ENCODE measurements at places on chromosomes 6 and 20.

- DNase-seq = no peak
Observed at GRCh38 chr20:63232235-63233060, 3.3 kb upstream of the BIRC7 start.

GRCh38 chr20:55086421-55086820 lies 611.0 kb downstream of the DOK5 start:
- DNase-seq = no peak

DNA sequence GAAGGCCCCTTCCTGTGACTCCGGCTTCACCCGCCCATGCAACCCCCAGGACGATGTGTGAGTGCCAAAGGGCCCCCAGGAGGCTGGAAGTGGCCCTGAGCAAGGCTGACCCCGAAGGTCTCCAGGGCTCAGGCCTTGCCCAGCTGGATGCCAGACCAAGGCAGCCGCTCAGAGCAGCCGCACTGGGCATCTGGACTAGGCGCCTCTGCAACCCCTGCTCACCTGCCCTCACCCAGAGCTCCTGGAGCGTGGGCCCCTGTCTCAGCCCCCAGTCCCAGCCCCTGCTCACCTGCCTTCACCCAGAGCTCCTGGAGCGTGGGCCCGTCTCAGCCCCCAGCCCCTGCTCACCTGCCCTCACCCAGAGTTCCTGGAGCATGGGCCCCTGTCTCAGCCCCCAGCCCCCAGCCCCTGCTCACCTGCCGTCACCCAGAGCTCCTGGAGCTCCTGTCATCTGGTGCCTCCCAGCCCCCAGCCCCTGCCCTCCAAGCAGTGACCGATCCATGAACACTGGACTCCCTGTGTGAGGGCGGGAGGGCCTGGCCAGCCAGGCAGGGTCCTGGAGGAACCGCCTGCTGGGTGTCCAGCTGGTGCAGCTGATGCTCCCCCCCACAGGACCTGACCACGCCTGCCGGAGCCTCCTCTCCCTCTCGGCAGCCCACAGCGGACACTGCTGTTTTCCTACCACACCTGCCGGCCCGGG lies 1.1 kb downstream of the SRMS start:
- no peak for DNase-seq

GRCh38 chr20:20213526-20214121 lies 154.3 kb upstream of the INSM1 start:
- DNase-seq = no peak

DNA sequence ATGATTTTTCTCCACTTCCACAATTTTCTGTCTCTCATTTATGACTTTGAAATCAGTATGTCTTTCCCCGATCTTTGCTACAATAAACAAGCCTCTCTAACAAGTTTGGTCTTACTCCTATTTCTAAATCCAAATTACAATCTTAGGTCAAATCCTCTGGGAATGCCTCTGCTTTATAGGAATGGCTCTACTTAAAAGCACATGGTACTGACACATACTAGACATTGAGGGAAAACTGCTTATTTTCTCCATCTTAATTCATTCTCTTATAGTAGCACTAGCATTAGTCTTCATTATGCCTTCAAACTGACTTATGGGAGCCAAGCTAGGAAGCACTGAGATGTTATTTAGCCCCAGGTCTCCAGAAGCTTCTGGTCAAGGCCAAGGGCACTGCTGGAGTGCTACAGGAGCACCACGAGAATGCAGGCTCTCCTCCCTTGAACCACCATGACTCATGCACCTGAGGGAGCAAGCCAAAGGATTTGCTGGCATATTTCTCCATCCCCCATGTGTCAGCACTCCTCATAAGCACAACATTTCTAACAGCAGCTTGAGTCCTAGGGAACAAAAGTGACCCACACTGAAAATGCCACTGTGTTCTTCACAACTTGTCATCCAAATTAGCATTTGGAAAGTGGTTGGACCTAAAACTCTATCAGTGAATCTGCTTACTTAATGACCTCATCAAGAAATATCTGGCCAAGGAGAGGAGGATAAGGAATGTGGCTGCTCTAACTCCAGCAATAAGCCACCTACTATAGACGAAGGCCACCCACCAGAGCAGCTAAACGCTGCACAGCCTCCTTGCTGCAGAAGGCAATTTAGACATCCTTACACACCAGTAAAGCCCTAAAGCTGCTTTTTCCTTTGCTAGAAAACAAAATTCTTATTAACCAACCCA lies 156.8 kb upstream of the KCNQ5 start:
- no peak for DNase-seq

DNA sequence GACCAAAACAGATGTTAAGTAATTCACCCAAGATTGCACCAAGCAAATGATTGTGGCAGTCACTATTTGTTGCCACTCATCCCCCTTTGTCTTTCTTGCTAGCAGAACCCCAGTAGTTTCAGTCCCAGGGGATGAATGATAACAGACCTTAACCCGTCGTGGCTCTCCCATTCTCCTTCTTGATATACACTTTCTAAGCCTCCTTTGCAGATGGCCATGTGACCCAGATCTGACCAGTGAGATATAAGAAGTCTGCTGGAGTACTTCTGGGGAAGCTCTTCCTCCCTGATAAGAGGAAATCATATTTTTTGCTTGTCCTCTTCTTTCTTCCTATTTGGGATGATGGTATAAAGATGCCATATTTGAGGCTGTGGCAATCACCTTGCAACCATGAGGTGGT lies 9.6 kb upstream of the SH3BGRL2 start:
- no peak for DNase-seq

- no peak for DNase-seq
Observed at GRCh38 chr6:104281370-104281769, 578.3 kb downstream of the HACE1 start.

DNA sequence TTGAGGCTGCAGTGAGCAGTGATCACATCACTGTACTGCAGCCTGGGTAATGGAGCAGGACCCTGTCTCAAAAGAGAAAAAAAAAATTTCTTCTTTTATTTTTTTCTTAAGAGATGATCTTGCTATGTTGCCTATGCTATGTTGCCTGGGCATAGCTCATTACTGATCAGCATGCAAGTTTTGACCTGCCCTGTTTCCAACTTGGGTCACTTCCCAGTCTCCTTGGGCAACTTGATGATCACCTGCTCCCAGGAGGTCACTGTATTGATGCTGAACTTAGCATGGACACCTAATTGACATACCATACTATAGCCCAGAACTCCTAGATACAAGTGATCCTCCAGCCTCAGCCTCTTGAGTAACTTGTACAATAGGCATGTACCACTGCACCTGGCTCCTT lies 30.7 kb upstream of the NANP start:
- DNase-seq = no peak

DNA sequence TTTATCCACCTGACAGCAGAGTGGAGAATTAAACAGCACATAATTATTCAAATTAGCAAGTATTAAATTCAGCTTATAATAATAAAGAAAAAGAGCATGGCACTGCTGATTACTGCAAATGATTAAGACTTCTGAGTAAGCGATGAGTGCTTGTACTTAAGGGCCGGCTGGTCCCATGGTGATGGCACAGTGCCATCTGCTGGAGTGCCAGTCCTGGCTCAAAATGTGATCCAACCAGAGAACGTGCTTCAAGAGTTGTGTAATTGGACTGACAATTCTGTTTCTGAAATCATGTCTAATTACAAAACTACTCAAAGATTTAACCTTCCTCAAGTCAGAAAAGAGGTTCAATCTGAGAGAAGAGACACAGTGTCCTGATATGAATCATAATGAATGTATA lies 181.6 kb upstream of the RGS17 start:
- DNase-seq = no peak

GRCh38 chr20:24681634-24682495 lies 212.4 kb downstream of the SYNDIG1 start:
- no peak for DNase-seq
